Caki2 (cell line): ENCODE measurements at places on chromosomes 11 and 22.

GRCh38 chr22:40036591-40037225 is 42.0 kb downstream of the FAM83F start:
- peak; percentile 61 for DNase-seq

GRCh38 chr22:45218976-45219375 is 21.7 kb downstream of the KIAA0930 start:
- no peak for DNase-seq

DNA sequence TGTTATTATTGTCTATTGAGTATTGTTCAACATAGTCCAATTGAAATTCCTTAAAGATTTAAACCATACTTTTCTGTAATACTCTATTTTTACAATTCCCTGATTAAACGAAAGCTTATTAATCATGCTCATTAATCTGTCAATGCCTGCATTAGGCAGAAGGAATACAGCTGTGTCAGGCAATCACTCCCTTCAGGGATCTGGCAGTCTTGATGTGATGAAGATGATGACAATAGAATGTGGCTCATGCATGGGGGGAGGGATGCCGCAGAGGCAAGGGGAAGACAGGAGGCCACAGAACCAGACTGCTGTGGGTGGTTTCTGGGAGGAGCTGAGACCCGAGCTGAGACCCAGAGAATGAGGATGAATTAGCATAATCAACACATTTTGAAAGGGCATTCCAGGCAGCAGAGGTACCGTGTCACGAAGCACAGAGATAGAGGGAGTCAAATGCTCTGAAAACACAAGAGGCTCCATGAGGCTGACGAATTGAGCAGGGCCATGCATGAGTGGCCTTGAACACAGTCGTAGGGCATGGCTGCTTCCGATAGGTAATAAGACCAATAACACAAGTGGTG is 1075.5 kb downstream of the OPCML start:
- DNase-seq: no peak

DNA sequence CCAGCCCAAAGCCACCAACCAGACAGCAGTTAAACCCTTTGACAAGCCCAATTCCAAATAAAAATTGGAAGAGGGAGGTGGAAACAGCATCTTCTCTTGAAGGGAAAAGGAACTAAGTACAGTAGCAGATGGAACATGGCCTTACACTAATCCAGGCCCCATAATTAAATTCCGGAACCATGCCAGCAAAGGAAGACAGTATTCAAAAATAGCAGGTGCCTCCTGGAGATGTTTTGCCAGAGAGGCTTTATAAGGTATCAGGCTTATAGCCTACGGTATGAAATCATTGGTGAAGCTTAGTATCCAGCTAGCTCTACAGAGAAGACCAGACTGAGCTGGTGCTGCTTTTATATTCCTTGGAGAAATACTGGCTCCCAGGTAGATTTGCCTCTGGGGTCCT is 344.1 kb upstream of the API5 start:
- DNase-seq: no peak

DNA sequence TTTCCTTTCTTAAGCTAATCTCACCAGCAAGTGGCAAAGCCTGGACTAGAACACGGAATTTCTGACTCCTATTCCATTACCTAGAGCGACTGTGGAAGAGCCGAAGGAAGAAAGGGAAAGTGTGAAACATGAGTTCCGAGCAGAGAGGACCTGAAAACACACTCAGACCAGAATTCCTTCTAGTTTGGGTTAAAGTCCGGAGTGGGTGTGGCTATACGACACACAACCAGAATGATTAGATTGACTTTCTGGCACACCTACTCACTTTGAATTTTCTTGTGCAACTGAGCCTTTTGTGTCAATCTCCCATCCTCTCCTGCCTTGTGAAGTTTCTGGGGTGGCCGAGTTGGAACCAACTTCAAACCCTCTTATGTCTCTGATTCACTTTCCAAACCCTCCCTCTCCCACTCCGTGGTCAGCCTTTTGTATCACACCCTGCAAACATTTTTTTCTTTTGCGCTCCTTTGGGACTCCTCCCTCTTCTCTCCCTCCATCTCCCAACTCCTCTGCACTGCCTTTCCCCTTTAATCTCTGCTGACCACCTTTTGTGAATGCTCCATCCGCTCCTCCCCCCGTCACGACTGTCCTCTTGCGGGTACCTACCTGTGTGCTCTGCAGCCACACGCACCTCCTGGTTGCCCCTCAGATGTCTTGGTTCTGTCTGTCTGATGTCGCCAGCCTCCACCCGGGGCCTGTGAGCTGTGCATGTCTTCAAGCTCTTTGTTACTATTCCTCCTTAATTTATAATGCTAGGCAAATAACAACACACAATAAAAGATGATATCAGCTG is 86.3 kb upstream of the BLID start:
- DNase-seq: peak; percentile 62

DNA sequence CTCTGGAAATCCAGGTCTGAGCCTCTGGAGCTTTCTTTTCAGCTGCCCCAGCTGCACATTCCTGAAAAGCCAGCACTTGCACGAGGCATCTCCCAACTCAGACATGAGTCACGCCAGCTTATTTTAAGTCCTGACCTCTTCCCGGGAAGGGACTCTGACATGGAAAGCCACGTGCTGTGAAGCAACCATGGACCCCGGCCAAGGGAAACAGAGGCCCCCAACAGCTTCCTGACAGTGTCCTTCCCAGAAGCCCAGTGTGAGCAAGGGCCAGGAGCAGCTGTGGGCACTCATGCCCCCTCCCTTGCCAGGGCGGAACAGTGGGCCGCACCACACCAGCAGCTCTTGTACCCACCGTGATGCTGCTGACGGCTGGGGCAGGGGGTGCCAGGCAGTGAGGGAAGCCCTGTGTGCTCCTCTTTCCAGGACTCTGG is 118.8 kb upstream of the CADM1 start:
- peak; percentile 75 for DNase-seq

DNA sequence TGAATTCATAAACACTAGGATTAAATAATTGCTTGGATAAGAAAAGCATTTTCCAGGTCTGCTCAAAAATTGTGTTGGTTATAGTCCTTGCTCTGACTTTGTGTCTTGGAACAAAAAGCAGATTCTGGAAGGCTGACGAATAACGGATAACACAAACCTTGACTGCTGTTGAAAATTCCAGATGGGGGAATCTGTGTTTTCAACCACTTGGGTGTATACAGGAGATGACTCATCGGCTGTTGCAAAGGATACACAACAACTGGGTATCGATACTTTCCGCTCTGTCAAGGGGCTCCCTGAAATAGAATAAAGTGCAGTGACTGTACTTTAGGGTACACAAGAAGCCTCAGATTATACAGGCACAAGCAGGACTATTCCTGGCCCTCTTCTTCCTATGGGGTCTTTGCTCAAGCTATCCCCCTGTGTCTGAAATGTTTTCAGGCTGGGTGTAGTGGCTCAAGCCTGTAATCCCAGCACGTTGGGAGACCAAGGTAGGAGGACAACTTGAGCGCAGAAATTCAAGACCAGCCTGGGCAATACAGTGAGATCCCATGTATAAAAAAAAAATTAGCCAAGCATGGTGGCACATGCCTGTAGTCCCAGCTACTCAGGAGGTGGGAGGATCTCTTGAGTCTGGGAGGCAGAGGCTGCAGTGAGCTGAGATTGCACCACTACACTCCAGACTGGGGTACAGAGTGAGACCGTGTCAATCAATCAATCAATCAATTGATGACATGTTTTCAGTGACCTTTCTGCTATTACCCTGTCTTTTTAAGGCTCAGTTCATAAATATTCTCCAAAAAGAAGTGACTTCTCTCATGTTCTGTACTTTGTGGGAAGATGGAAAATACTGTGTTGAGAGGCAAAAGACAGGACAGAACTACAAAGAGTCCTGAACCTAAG is 48.6 kb upstream of the UCP3 start:
- no peak for DNase-seq

GRCh38 chr11:748007-748359 is 719 bp downstream of the TALDO1 start:
- DNase-seq: no peak

GRCh38 chr22:40009951-40010671 is 15.4 kb downstream of the FAM83F start:
- DNase-seq: no peak

DNA sequence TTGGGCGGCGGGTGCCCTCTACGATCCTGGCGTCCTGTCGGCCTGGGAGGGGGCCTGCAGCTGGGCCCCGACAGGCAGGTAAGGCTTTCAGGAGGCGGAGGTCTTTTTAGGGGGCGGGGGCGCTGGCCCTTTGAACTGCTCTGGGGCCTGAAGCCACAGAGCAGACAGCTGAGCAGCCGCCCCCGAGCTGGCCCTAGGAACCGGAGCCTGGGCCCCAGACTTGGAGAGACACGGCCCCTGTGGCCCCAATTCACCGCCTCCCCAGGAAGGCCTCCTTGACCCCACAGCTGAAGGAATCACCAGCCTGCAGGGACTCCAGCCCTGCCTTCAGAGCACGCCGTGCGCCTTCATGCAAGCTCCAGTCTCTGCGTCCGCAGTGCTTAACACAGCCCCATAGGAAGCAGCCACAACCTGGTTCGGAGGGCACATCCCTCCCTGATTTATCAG is 618 bp upstream of the CERK start:
- DNase-seq: no peak

DNA sequence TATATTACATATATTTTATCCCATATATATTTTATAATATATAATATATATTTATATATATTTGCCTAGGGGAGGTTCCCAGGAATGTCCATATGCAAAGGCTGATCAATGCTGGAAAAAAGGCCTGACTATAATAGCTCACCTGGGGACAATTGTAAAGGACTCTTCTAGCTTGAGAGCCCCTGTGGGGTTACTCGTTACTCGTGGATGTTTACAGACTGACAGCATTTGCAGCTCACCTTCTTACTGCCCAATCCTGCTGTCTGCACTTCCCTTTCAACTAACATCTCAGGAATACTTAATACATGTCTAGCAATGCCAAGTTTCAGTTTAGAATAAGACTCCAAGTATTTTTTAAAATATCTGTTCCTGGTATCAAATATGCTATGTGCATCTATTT is 1365.4 kb upstream of the RAG2 start:
- DNase-seq: no peak

DNA sequence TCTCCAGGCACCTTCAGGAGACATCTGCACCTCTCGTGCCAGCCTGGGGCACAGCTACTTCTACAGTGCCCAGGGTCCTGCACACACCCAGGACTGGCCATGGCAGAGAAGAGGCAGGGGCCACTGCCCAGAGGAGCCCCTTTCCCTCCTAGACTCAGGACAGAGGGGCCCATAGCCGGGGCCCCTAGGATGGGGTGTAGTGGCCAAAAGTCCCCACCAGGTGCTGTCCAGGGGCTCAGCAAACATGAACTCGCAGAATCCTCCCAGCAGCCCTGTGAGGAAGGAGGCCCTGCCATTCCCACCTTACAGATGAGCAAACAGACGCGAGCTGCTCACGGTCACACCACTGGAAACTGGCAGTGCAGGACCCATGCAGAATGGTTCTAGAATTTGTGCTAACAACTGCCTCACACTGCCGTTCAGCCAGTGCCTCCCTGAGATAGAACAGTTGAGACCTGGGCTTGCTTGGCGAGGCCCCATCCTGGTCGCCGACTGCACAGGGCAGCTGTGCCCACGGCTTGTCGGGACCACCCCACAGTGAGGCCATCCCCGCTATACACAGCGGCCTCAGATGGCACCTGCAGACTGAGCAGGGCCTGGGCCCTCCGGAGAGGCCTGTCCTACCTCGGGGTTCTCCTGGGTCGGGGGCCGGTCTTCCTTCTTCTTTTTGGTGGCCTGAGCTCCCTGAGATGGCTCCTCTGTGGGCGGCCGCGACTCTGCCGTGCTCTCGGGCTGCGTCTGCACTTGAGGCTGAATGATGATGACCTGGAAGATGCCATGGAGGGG is 96.4 kb downstream of the PHF21B start:
- no peak for DNase-seq

- DNase-seq: no peak
Observed at GRCh38 chr11:71183878-71184277, 68.5 kb downstream of the SHANK2 start.

GRCh38 chr11:119907878-119908572 is 179.0 kb upstream of the NECTIN1 start:
- no peak for DNase-seq

DNA sequence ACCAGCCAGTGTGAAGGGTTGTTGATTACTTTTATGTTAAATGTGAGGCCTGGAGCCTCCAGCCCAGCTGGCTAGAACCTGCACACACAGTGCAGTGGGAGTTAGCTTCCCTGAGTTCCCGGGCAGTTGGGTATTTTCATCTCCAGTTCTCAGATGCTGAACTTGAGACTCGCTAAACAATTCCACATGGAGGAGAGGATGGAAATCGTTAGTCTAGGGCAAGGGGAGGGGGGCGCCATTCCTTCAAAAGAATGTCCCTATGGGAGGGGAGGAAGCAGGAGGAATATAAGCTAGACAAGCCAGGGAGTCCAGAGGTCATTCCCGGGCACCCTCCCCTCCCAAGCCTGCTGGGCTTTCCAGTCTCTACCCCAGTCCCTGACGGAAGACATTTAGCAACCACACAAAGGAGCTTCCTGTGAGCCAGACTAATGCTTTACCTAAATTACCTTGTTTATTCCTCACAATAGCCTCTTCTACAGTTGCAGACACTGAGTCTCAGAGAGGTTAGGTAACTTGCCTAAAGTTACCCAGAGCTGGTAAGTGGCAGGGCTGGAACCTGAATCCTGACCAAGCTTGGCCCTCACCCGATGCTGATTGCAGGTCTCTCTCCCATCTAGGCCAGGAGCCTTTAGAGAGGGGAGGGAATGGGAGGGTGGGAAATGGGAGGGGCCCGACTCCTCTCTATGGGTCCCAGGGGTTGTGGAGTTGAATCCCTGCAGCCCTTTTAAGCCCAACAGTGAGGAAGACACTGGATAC is 1.9 kb upstream of the TSKU start:
- no peak for DNase-seq

DNA sequence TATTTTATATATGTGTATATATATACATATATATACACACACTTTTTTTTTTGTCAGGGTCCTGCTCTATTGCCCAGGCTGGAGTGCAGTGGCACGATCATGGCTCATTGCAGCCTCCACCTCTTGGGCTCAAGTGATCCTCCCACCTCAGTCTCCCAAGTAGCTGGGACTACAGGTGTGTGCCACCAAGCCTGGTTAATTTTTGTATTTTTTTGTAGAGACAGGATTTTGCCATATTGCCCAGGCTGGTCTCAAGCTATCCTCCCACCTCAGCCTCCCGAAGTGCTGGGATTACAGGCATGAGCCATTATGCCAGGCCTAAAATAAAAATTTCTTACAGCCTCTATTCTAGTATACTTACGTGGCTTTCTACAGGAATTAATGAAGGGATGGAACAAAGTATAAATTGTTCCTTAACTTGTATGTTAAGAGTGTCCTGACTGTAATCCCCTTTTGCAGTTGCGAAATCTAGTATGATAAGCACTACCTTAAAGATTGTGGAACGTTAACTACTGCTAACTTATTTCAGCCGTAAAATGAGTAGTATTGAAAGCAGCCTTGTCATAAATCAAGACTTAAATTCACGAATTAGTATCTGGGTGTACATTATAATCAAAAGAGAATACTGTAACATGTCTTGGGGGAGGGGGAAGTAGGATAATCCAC is 2.1 kb downstream of the TRAF6 start:
- peak; percentile 10 for DNase-seq
